Stimulated activated CD8-positive, alpha-beta memory T cell treated with anti-CD3 and anti-CD28 coated beads, Interleukin-7, amount 100 ng/mL, for 48 hours (primary cell): ENCODE measurements at places on chromosomes 4 and X.

- no peak for DNase-seq
These were observed 8.2 kb downstream of the KLHL15 start for GRCh38 chrX:24018809-24019208.

- DNase-seq = no peak
These were observed 15.3 kb upstream of the ENPP6 start for GRCh38 chr4:184232975-184233374.

GRCh38 chr4:113707048-113707447 is 54.5 kb downstream of the CAMK2D start:
- no peak for DNase-seq

GRCh38 chrX:2576793-2577192 is 76.0 kb upstream of the DHRSX start:
- DNase-seq = no peak

DNA sequence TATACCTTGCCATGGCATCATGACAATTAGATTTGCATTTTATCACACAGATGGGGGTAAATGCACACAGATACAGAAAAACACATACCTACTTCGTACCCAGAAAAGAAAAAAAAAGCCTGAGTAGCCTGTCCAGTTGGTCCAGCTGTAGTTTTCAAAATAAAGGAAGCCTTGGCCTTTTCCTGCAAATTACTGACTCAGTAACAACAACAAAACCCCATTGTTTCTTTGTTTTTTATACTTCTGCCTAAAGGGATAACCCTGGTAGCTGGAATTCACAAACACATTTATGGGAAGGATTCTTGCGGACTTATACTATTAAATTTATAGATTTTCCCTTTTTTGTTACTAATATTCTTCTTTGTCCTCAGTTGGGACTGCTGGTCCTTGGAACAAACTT is 156.4 kb upstream of the PCDH10 start:
- DNase-seq = no peak

- DNase-seq = no peak
These were observed 148.7 kb downstream of the ENOX2 start for GRCh38 chrX:130754353-130754752.

DNA sequence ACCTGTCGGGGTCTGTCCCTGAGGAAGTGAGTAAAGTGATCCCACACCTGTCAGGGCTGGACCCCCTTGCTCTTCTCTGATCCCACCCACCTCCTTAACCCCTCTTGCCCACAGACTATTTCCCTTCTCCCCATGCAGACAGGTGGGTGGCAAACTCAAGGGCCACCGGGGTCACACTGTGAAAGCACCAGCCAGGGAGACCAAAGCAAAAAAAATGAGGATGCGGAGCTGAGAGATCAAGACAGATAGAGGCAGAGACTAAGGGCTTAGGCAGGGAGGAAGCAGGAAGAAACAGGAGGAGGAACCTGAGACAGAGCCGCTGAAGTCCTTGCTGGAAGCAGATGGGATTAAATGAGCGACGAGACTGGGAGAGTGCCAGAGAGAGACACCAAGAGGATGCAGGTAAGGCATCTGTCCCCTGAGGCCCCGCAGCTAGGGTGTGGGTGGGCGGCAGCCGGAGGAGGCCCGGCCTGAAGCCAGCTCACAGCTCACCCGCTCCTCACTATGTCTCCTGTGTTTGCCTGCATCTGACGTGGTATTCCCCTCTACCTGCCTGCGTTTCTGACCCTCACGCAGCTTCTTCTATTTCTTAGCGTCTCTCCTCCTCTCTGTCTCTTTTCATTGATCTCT is 7.2 kb downstream of the TIMM17B start:
- DNase-seq = no peak

- DNase-seq = no peak
These were observed 160.0 kb downstream of the STIM2 start for GRCh38 chr4:27020603-27021002.
